ENCODE measurements at places on chromosomes 6 and 20. TPM values are rescaled to one million over a fixed set of nuclear protein-coding genes. Genes with fewer than 3 reads are reported as not detected.
A peak's percentile ranks its signal among the peaks of the same experiment; 100 is the strongest.

- DNase-seq = no peak
Measured at GRCh38 chr6:143535189-143535614, 23.7 kb upstream of the FUCA2 start.

DNA sequence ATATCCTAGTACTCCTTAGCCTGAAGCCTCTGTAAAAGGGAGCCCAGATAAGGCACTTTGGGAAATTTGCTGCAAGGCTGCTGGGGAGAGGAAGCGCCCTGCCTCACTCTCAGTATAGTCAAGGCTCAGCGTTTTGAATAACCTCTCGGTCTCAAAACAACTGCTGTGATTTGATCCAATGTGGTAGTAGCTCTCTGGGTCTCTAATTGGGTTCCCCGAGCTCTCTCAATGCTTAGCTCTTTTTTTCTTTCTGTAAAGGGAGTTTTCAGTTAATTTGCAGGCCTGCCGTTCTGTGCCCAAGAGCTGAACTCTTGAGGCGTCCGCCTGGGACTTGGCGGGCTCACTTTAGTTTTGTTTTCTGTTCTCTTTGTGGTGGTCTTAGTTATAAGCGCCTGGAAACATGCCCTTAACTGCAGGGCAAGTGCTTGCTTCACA lies 41.2 kb downstream of the ZHX3 start:
- peak; percentile 76 for DNase-seq

DNA sequence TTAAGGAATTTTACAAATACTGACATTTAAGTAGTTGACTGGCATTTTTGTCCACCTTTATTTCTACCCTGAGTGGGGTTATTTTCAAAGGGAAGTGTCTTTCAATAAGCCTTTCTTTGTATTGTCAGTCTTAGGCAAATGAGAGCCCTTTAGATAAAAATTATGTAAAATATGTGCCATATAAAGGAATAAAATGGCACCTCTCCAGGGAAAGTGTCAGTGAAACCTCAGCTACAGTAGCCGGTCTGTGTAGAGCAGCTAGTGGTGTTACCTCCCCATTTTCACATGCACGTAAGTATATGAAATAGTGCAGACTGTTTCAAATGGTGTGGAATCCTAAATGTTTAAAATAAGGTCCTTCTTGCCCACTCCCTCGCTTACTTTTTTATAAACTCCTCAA lies 5.0 kb downstream of the FAM217B start:
- peak; percentile 57 for DNase-seq

- no peak for DNase-seq
Measured at GRCh38 chr20:51602131-51602530, 59.6 kb upstream of the NFATC2 start.

The GDAP1L1 gene
- polyA plus RNA-seq = 137 TPM

Measured in brain (organoid and tissue), 16 donors.